Activated CD4-positive, alpha-beta T cell treated with anti-CD3 and anti-CD28 coated beads, Interleukin-2, amount 10 ng/mL, durations not matched to agents 24 days and 14 days (primary cell): ENCODE measurements at places on chromosomes 1 and 21. TPM values are rescaled to one million over a fixed set of nuclear protein-coding genes. Genes with fewer than 3 reads are reported as not detected.

GRCh38 chr1:187018291-187018690 lies 189.5 kb downstream of the PLA2G4A start:
- H3K4me1 ChIP-seq: no peaks in the 10 kb centered on the region
- no peak overlapping the region for H3K27ac ChIP-seq
- H3K27me3 ChIP-seq: no peaks in the 10 kb centered on the region
- H3K36me3 ChIP-seq: no peaks in the 10 kb centered on the region
- H3K4me3 ChIP-seq: no peak overlapping the region
- DNase-seq: no peak

GRCh38 chr1:244393604-244394176 lies 58.0 kb downstream of the ADSS2 start:
- peaks cover 7% of the 10 kb centered on the region for H3K4me1 ChIP-seq
- no peak overlapping the region for H3K27ac ChIP-seq

DNA sequence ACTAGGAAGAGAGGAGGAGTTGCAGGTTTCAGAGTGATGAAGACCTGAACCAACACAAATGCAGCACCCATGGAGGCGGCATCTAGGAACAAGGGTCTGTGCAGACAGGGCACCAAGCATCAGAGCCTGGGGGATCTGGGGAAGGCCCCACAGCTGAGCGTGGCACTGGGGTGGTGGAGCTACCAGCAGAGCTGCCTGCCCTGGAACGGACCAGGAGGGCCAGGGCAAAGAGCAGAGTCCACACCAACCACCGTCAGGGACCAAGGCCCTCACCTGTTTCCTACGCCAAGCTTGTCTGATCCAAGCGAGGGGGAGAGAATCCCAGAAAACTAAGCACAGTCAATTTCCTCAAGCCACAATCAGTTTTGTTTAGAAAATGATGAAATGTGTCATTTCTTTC lies 79.0 kb upstream of the SYT6 start:
- H3K27ac ChIP-seq: no peak overlapping the region
- H3K27me3 ChIP-seq: peaks cover 1% of the 10 kb centered on the region
- no peak for DNase-seq
- H3K4me3 ChIP-seq: no peak overlapping the region
- H3K4me1 ChIP-seq: no peaks in the 10 kb centered on the region

GRCh38 chr1:9044236-9044635 lies 18.0 kb upstream of the SLC2A7 start:
- H3K27ac ChIP-seq: no peak overlapping the region
- H3K27me3 ChIP-seq: peaks cover 15% of the 10 kb centered on the region
- no peak overlapping the region for H3K4me3 ChIP-seq
- H3K4me1 ChIP-seq: no peaks in the 10 kb centered on the region

Gene CLCNKB
- total RNA-seq: not detected in 2 replicates

GRCh38 chr1:182715531-182715930 lies 31.1 kb upstream of the RGS8 start:
- H3K4me3 ChIP-seq: no peak overlapping the region
- H3K27me3 ChIP-seq: no peaks in the 10 kb centered on the region
- H3K27ac ChIP-seq: no peak overlapping the region
- no peaks in the 10 kb centered on the region for H3K36me3 ChIP-seq
- peaks cover 38% of the 10 kb centered on the region for H3K4me1 ChIP-seq

DNA sequence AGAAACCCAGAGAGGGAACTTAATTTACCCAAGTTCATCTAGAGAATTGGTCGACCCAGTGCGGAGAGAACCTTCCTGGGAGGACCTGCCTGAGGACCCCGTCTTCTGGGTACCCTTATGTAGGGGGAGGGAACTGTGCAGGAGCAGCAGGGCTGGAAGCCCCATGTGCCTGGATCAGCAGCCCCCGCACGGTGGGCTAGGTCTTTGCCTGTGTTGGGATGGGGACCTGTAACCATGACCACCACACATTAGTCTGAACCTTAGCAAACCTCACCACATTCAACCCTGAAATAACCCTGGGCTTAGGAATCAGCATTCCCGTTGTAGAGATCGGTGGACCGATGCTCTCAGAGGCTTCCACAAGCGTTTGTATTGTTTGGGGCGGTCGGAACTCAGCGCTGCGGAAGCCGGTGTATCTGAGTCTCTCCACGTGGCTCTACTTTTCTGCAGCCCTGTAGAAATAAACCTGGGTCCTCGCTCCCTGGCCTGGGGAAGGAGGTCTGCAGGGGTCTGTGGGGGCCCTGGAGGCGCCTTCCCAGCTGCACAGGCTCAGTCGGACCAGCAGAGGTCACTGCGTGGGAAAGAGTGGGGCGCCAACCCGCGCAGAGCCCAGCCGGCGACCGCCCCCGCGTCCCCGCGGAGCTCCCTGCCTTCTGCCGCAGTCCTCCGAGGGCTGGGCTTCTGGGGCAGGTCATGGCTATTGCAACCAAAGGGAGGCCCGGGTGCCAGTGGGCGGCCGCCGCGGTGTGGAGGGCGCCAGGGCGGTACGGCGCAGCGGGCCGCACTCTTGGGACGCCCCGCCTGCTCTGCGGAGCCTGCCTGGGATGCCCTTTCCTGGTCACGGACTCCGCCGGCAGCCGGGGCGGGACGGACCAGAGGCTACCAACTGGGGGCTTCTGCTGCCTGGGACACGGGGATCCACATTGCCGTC lies 36.2 kb upstream of the KCNA10 start:
- DNase-seq: peak; percentile 86
- H3K36me3 ChIP-seq: no peaks in the 10 kb centered on the region

DNA sequence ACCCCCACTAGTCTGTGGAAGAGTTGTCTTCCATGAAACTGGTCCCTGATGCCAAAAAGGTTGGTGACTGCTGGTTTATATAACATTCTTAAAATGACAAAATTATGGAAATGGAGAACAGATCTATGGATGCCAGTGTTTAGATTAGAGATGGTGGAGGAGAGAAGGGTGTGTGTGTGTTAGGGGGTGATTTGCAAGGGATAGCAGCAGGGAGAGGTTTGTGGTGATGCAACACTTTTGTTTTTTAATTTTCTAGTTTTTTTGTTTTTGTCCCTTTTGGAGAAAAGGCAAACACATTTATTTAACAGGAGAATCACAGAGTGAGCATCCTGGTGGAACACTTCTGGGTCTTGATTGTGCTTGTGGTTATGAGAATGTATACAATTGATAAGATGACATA lies 143.8 kb downstream of the RPS6KC1 start:
- H3K36me3 ChIP-seq: peaks cover 41% of the 10 kb centered on the region
- H3K4me3 ChIP-seq: no peak overlapping the region
- no peaks in the 10 kb centered on the region for H3K27me3 ChIP-seq
- DNase-seq: no peak
- peaks cover 3% of the 10 kb centered on the region for H3K4me1 ChIP-seq
- H3K27ac ChIP-seq: no peak overlapping the region

DNA sequence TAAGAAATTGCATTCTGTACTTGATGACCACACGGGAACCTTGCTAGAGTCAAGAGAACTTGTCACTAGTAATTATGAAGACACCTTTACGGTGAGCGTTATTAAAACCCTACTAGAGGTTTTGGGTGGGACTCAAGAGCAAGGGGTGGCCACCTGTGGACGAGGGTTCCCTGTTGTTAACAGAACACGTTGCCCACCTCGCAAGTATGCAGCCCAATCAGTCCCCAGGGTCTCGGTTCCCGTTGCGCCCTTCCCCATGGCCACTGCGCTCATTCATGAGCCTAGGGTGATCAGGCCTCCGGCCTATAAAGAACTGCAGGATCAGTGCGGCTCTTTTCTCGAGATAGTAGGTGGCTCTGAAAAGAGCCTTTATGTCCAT lies 30.2 kb upstream of the RNF187 start:
- peak overlapping the region; percentile 99 for H3K27ac ChIP-seq
- peaks cover 42% of the 10 kb centered on the region for H3K4me1 ChIP-seq

GRCh38 chr1:89598450-89599331 lies 34.2 kb upstream of the LRRC8C start:
- H3K27me3 ChIP-seq: no peaks in the 10 kb centered on the region
- peak overlapping the region; percentile 76 for H3K27ac ChIP-seq
- DNase-seq: peak; percentile 69
- H3K4me3 ChIP-seq: no peak overlapping the region
- peaks cover 58% of the 10 kb centered on the region for H3K36me3 ChIP-seq

DNA sequence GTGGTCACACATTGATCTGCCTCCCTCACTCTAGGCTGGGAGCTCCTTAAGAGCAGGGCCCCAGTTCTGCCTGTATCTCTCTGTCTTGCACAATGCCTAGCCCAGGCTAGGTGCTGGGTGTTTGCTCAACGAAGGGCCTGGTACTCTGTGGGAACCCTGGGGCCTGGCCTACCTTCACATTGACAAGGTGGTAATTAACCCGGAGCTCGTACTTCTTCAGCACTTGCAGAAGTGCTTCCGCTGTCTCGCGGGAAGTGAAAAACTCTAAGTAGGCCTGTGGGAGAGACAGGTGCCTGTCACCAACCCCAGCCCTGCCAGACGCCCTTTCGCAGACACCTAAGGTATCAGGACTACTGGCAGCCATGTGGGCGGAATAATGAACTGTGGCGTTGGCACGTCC lies 13.7 kb downstream of the MTHFR start:
- DNase-seq: no peak
- H3K27ac ChIP-seq: no peak overlapping the region
- no peaks in the 10 kb centered on the region for H3K4me1 ChIP-seq

DNA sequence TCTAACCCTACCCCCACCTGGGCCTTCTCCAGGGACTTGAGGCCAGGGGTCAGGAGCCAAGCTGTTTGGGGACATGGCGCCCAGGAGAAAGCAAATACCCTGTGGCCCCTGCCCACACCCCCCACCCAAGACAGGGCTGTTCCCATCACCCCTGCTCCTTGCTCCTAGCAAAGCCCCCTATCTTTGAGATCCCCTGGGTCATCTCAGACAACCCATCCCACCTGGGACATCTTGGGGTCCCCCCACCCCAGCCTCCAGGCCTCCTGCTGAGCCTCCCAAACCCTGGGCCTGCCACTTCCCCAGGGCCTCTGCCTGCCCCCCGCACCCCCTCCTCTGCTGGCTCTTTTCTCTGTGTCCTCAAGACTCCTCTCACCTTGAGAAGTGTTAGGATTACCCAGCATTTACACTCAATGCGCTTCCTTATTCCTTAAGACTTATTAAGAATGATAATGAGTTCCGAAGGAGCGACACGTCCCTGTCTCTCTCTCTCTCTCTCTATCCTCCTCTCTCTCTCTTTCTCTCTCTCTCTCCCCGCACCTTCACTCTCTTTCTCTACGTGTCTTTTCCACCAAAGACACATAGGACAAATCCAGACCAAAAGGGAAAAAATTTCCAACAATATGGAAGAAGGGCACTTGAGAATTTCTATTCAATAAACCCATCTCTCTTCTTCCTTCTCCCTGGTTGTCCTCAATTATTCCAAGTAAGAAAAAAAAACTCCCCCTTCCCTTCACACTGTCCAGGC lies 7.2 kb downstream of the CASZ1 start:
- DNase-seq: no peak
- H3K36me3 ChIP-seq: no peaks in the 10 kb centered on the region
- peaks cover 6% of the 10 kb centered on the region for H3K4me1 ChIP-seq
- H3K4me3 ChIP-seq: no peak overlapping the region
- H3K27ac ChIP-seq: no peak overlapping the region

Gene MANEAL
- total RNA-seq: 2.7 and 3.1 TPM in 2 replicates

- H3K27me3 ChIP-seq: peaks cover 1% of the 10 kb centered on the region
- H3K36me3 ChIP-seq: no peaks in the 10 kb centered on the region
- no peak overlapping the region for H3K4me3 ChIP-seq
- DNase-seq: no peak
Observed at GRCh38 chr1:115377411-115377810, 39.4 kb upstream of the NGF start.

Gene SH2D5
- 0.23 and 0.24 TPM in 2 replicates for total RNA-seq

DNA sequence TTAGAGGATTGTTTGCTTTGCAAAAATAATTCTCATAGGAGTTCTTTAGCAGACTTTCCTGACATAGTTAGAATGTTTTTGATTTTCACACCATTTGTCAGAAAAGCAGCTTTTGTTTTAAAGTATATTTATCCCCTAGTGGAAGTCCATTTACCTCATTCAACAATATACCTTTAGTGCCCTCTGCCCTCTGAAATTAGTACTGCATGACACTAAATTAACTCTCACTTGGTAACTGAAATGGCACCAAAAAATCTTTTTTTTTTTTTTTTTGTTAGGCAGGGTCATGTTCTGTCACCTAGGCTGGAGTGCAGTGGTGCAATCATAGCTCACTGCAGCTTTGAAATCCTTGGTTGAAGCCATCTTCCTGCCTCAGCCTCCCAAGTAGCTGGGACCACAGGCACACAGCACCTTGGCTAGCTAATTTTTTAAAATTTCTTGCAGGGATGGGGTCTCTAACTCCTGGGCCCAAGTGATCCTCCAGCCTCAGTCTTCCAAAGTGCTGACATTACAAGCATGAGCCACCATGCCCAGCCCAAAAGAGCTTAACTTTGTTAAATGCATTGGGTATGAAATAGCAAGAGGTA lies 13.6 kb downstream of the LRRC42 start:
- peak; percentile 80 for DNase-seq
- no peak overlapping the region for H3K27ac ChIP-seq
- H3K27me3 ChIP-seq: no peaks in the 10 kb centered on the region
- no peak overlapping the region for H3K4me3 ChIP-seq

Gene LRRC38
- total RNA-seq: not detected in 2 replicates

DNA sequence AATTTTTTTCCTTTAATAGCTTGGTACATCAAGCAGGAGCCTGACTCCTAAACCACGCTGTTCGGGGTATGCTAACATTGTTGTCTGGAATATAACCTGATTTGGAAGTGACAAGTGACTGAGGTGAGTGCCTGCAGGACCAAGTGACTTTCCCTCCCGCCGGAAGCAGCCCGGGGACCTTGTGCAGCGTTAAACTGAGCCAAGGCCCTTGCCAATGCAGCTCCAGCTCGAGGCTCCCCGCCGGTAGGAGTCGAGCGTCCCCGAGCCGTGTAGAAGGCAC lies 716 bp upstream of the MTARC1 start:
- H3K4me3 ChIP-seq: no peak overlapping the region
- H3K27ac ChIP-seq: no peak overlapping the region
- H3K4me1 ChIP-seq: no peaks in the 10 kb centered on the region
- peaks cover 61% of the 10 kb centered on the region for H3K27me3 ChIP-seq
- no peaks in the 10 kb centered on the region for H3K36me3 ChIP-seq

GRCh38 chr1:179767177-179767581 lies 24.1 kb downstream of the FAM163A start:
- no peaks in the 10 kb centered on the region for H3K36me3 ChIP-seq
- H3K4me1 ChIP-seq: no peaks in the 10 kb centered on the region
- DNase-seq: no peak

- H3K27me3 ChIP-seq: no peaks in the 10 kb centered on the region
- H3K4me3 ChIP-seq: no peak overlapping the region
Observed at GRCh38 chr1:176391621-176392020, 71.4 kb upstream of the PAPPA2 start.

GRCh38 chr1:205922314-205922713 lies 20.9 kb downstream of the SLC26A9 start:
- no peak overlapping the region for H3K27ac ChIP-seq
- H3K4me1 ChIP-seq: no peaks in the 10 kb centered on the region
- H3K4me3 ChIP-seq: no peak overlapping the region
- H3K36me3 ChIP-seq: no peaks in the 10 kb centered on the region
- no peak for DNase-seq

DNA sequence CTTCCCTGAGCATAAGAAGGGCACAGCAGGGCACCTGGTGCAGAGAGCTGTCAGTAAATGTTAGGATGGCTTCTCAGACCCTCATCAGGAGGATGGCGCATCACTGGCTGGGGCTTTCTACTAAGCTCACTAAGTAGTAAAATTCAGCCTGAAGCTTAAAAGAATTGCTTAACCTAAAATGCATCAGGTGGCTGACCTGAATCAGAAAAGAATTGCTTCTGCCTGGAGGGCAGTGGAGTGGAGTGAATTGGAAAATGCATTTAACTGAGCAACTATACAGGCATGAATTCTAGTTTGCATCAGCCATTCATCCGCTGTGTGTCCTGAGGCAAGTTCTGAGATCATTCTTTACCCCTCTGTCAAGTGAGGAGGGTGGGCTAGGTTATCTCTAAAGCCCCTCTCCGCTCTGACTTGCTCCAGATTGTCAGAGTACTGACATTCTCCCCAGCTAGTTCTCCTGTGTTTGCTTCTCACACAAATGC lies 142.0 kb upstream of the CD34 start:
- no peak overlapping the region for H3K4me3 ChIP-seq
- peaks cover 4% of the 10 kb centered on the region for H3K4me1 ChIP-seq
- no peak for DNase-seq
- no peak overlapping the region for H3K27ac ChIP-seq

Gene KIF1B
- 17.8 and 19.3 TPM in 2 replicates for total RNA-seq

Gene TMEM54
- 0.89 and 1.4 TPM in 2 replicates for total RNA-seq
